ENCODE measurements at places on chromosomes 2 and 18.

DNA sequence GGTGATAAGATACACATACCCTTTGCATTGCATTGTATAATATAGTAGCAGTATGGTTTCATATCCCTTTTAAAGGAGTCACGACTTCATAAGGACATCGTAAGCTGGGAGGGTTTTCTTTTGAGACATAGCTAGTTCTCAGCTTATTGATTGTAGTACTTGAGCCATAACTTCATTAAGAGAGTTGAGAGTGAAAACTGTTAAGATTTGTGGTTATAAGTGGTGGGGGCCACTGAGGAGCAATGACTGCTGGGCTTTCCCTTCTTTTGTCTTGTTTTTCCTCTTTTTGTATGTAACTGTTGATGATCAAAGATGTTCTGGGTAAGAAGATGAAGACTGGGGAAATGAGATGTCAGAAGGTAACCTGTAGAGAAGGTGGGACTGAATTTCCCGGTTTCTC is 11.0 kb downstream of the EIF5B start:
- no peak for DNase-seq

DNA sequence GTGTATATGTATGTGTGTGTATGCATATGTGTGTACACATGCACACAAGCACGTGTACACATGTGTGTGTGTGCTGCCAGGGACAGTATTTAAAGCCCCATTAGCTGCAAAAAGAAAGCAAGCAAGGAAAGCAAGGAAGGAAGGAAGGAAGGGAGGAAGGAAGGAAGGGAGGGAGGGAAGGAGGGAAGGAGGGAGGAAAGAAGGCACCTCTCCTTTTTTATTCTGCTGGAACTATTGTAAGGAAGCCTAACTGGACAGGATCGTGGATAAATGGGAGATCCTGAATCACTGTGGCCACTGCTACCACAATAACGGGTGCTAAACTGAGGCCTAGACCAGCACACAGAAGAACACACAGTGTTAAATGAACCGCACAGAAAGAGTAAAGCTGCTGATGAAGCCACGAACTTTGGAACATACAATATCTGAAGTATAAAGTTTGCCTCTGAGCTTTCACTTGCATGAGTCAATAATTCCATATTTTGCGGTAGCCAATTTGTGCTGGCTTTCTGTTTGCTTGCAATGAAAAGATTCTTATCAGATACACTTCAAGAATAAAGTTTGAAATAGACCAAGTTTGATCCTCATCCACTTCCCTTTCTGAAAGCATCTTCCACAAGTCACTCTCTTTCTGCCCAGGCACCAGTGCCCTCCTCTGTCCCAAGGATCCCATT is 15.5 kb downstream of the CACNB4 start:
- no peak for DNase-seq

DNA sequence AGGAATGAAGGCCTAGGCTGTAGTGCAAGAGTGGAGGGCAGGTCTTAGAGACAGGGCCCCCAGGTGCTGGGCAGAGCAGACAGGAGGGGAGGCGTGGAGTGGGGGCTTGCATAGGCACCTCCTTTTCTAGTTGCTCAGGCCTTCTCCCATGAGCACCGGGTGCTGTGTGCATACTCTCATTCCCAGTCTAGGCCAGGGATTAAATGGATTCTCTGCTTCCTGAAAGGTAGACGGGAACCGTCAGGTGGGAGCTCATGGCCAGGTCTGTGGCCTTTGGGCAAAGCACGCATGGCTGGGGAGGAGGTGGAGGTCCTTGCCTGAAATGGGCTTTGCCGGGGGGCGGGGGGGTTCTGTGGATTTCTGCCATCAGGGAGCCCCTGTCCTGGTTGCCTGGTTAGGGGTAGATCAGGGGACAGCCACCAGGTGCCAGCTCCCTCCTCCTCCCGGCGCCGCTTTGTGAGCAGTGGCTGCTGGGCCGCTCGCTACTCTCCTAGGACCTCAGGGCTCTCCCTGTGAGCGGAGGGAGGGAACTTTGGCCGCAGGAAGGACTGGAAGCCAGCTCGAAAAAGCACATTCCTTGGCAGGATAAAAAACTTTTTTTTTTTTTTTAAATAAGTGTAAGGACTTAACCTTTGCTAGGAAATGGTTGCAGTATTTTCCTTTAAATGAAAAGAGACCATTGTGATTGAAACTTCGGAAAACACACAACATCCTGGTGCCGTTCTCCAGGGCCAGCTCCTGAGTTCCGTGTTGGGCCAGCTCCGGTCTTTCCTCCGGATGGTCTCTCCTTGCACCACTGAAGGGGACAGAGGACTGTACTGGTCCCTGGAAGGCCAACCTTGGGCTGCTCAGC is 82.8 kb upstream of the HAAO start:
- no peak for DNase-seq

GRCh38 chr2:40178171-40178778 is 273.6 kb downstream of the SLC8A1 start:
- DNase-seq: no peak

GRCh38 chr18:79222790-79223189 is 153.6 kb downstream of the ATP9B start:
- no peak for DNase-seq

- no peak for DNase-seq
Observed at GRCh38 chr2:216713691-216714336, 18.5 kb upstream of the IGFBP5 start.
